ENCODE measurements at places on chromosomes 6 and 20.

- no peak for DNase-seq
Measured at GRCh38 chr6:12331951-12332749, 42.0 kb downstream of the EDN1 start.

- no peak for DNase-seq
Measured at GRCh38 chr20:57325632-57326356, 3.8 kb upstream of the SPO11 start.

DNA sequence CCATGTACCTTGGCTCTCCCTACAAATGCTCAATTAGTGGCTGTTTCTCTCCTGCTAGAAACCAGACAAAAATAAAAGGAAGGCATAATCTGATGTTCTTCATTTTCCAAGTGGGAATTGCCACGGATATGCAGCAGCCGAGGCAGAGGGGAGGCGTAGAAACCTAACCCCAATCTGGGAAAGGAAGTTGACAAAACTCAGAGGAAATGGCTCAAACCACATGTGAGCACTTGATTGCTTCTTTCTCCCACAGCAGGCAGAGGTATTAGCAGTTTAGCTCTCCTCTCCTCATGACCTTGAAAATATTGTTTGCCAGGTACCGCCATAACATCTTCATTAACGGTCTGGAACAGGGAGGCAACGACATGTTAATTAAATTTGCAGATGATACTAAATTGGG, 3.8 kb upstream of the MLN start:
- DNase-seq = no peak

DNA sequence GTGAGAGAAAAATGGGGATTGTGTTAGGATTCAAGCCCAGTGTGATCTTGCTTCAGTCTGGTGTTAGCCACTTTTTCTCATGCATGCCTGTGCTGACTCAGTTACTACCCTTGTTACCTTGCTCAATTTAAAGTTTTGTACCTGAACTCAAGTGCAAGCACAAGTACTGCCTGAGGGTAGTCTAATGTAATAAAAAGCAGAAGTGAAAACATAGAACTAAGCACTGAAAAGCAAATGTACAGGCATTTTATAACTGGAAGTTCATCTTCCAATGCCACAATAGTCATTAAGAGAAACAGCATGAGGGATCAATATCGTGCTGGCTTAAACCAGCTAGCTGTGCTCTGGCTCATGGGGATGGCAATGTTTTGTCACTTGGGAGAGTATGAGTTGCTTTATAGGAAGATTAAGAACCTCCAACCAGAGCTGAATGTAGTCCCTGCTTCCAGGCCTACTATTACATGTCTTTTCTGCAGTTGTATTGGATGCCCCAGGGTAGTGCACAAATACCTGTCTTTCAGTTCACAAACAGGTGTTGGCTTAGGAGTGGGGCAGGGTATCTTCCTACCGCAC, 48.7 kb downstream of the SLC35F1 start:
- no peak for DNase-seq

DNA sequence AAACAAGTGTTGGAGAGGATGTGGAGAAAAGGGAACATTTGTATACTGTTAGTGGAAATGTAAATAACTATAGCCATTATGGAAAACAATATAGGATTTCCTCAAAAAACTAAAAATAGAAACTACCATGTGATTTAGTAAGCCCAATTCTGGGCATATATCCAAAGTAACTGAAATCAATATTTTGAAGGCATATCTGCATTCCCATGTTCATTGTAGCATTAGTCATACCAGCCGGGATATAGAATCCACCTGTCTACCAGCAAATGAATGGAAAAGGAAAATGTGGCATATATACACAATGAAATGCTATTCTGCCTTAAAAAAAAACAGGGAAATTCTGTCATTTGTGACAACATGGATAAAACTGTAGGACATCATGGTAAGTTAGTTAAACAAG, 15.3 kb upstream of the C6orf58 start:
- DNase-seq = no peak

DNA sequence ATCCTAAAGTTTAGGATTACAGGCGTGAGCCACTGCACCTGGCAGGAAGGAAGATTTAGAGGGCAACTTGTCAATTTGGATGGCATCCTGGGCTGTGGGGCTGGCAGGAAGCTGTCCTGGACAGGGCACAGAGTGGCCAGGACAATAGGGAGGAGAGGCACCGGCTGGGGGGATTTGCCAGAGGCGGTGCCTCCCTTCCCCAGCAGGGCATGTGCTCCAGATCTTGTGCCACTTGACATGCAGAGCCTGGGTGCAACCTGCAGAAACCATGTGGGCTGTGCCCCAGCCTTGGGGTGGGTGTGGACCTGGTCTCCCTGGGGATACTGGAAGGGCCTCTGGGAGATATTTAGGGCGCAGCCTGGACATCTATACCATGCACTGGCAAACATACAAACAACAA, 58.6 kb upstream of the EEF1A1 start:
- no peak for DNase-seq

GRCh38 chr20:51562332-51563173, 20.0 kb upstream of the NFATC2 start:
- DNase-seq = no peak

DNA sequence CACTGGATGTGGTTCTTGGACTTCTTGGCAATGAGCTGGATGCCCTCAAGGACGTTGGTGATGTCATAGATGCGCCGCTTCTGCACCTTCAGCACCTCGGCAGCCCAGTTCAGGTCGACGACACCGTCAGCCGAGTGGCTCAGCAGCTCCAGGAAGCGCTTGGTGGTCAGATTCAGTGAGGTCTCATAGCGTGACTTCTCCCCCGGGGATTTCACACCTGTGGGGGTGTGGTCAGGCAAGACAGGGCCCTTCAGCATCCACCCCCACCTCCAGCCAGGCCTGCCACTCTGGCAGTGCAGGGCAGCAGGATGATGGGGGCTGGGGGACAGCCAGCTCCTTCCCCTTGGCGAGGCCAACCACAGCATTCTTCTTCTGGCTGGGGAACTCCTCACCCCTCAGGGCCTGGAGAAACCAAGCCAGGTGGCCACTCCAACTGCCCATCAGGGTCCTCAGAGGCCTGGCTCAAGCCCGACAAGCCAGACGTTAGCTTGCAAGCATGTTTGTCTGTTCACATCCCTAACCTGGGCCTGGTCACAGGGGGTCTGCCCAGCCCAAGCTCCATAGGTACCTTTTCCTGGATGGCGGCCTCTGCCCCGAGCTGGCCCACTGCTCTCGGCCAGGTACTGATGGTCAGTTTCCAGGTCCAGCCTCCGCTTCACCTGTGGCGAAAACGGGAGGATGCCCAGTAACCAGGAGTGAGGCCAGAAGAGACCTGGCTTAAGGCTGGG, 5.7 kb upstream of the NECAB3 start:
- no peak for DNase-seq

DNA sequence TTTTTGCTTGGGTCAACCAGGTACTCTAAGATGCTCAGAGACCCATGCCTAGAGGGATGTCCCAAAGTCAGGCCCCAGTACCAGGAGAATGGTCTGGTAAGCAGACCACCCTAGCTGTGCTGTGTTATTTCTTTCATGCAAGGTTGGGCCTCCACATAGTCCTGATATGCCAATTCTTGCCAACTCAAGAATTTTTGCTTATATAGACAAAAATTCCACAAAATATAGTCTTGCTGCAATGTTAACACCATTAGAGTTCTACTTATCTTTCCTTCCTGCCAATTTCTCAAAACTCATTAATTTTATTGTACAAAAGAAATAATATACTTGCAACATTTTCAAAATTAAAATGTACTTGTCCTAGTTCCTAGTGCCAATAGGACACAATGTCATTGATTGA, 33.9 kb upstream of the TINAG start:
- DNase-seq = no peak

DNA sequence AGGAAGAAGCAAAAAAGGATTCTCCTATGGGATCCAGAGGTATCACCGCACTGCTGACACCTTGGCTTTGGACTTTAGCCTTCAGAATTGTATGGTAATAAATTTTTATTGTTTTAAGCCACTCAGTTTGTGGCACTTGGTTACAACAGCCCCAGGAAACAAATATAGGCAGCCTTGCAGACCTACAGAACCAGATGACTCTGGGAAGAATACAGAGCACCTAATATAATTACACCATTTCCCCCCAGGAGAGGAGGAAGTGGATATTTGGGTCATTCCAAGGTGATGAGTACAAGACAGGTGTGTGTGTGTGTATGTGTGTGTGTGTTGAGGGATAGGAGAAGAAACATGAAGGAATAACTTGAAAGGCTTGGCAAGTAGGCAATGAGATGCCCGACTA, 84.2 kb upstream of the ENPP5 start:
- no peak for DNase-seq

- no peak for DNase-seq
Measured at GRCh38 chr6:7505189-7505699, 36.2 kb upstream of the DSP start.

DNA sequence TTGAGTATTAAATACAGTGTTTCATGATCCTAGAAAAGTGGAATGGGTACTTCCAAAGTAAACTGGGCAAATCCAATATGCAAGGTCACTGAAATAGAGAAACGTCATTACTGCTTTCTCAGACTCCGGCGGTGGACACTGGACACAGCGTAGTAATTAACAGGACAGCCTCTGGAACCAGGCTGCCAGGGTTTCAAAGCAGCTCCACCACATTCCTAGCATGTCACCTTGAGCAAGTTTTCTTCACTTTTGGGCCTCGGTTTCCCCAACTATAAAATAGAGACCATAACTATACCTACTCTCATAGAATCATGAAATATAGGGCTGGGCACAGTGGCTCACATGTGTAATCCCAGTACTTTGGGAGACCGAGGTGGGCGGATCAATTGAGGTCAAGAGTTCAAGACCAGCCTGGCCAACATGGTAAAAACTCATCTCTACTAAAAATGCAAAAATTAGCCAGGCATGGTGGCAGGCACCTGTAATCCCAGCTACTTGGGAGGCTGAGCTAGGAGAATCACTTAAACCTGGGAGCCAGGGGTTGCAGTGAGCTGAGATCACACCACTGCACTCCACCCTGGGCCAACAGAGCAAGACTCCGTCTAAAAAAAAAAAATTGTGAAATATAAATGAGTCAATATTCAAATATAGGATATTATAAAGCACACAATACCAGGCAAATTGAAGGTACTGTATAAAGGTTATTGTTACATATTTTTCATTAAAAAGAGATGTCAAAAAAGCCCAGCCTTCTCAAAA, 24.9 kb downstream of the ARHGAP18 start:
- no peak for DNase-seq

- no peak for DNase-seq
Measured at GRCh38 chr6:6505111-6505510, 83.4 kb upstream of the LY86 start.

DNA sequence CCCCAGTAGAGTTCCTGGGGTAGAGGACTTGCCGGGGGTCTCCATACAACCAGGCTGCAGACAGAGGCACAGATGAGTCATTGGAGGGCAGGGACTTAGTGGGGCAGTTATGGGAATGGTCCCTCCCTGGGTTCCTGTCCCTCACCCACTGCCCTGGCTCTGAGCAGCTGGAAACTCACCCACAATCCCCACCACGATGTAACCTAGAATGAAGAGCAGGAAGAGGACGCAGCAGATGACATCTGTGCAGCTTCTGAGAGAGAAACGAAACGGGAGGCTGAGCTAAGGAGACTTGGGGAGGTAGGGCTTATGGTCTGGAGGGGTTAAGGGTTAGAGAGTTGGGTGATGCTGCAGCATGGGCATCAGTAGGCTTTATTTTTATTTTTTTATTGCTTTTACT, 2.9 kb downstream of the SLC44A4 start:
- no peak for DNase-seq

- DNase-seq = no peak
Measured at GRCh38 chr6:6503191-6503590, 85.3 kb upstream of the LY86 start.

- no peak for DNase-seq
Measured at GRCh38 chr6:119312875-119313338, 36.7 kb downstream of the MAN1A1 start.

Data from effector CD4-positive, alpha-beta T cell (primary cell).